Hepatocyte (in vitro differentiated cells): ENCODE measurements at places on chromosomes 3 and 15. TPM values are rescaled to one million over a fixed set of nuclear protein-coding genes. Genes with fewer than 3 reads are reported as not detected.
A peak's percentile ranks its signal among the peaks of the same experiment; 100 is the strongest.

DNA sequence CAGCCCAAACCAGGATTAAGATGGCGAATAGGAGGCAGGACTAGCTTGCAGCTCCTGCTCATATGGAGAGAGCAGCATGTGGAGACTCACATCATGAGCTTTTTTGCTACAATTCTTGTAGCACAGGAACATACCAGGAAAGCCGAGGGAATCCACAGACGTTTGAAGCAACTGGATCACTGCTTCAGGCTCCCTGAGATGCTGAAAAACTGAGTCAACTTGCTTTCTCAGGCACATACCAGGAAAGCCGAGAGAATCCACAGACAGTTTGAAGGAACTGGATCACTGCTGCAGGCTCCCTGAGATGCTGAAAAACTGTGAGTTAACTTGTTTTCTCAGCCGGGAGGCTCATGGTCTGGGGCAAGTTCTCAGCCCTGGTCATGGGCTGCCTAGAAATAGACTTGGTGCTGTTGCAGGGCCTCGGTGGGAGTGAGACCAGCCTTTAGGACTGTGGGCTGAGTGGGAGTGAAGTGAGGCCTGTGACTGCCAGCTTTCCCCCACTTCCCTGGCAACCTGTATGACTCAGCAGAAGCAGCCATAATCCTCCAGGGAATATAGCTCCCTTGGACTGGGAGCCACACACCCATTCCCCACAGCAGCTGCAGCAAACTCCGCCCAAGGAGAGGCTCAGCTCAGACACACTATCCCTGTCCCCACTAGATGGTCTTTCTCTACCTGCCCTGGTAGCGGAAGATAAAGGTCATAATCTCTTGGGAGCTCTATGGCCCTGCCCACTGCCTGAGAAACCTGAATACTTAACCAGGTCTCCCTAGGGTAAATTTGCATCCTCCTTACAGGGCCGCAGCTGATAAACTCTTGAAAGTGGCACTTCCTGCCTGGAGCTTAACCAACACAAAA is 51.9 kb upstream of the PFN2 start:
- H3K27me3 ChIP-seq = no peaks in the 10 kb centered on the region
- H3K4me3 ChIP-seq = no peak overlapping the region
- H3K4me1 ChIP-seq = no peaks in the 10 kb centered on the region
- peak overlapping the region; percentile 37 for H3K27ac ChIP-seq
- H3K36me3 ChIP-seq = no peaks in the 10 kb centered on the region

RPL39L gene
- 11.1 and 12.8 TPM in 2 replicates for polyA plus RNA-seq

DNA sequence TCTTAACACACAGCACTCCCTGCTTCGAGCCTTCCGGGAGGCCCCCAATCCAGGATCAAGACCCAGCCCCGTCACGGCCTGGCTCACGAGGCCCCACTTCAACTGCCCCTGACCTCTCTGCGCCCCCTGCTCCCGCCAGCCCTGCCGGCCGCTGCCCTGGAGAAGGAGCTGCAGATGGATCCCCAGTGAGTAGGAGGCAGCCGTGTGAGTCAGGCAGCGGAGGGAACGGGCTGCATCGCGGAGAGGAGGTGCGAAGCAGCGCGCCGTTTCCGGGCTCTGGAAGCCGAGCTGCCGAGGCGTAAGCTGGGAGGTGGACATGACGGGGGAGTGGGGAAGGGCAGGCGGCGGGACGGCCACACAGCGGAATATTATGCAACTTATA is 133.4 kb downstream of the TPRA1 start:
- H3K27me3 ChIP-seq = peaks cover 81% of the 10 kb centered on the region
- H3K36me3 ChIP-seq = no peaks in the 10 kb centered on the region
- DNase-seq = peak; percentile 54
- H3K4me3 ChIP-seq = no peak overlapping the region
- H3K27ac ChIP-seq = no peak overlapping the region

NXPE3 gene
- 5.8 and 5.9 TPM in 2 replicates for polyA plus RNA-seq

DNA sequence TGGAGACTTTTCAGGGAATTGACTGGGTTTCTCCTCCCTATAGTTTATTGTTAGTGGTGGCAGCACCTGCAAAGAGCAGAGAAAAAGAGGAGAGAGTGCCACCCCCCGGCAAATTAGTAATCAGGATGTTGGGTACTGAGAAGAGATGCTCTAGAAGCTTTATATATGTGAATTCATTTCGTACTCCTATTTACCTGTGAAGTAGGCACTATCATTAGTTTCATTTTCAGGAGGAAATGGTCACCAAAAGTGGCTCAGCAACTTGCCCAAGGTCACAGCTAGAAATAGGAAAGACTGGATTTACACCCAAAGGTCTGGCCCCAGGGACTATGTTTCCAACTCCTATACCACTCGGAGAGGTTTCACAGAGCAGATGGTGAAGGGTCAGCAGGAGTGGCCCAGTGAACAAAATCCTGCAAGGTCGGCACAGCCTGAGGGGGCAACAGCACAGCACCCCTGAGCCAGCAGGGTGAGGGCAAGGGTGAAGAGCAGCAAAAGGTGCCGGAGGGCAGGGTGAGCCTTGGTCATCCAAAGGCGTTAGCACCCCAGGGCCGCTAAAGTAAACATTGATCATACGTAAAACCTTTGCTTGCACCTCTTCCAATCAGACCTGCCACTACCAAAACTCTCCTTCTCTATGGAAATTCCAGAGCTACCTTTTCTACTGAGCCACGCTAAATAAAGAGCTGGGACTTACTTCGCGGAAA is 23.6 kb downstream of the VGLL4 start:
- H3K4me3 ChIP-seq = no peak overlapping the region
- no peaks in the 10 kb centered on the region for H3K36me3 ChIP-seq

DNA sequence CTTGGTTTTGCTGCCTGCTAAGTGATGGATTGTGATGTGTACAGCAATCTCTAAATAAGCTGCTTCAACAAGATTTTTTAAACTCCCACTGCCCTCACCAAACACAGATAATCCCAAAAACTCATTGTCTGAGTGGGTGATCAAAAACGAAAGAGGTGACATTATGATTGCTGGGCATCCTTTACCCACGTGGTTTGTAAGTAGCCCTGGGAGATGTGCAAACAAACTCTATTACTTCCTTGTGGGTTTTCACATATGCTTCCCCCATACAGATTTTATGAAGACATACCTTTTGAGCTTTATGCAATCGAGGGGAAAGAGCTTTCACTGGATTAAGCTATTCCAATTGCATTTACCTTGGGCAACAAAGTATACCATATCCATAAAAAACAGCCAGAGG is 1000.4 kb downstream of the FHIT start:
- no peaks in the 10 kb centered on the region for H3K36me3 ChIP-seq
- DNase-seq = no peak
- H3K27ac ChIP-seq = no peak overlapping the region
- H3K4me1 ChIP-seq = no peaks in the 10 kb centered on the region
- H3K4me3 ChIP-seq = no peak overlapping the region

STX19 gene
- polyA plus RNA-seq = 0.12 TPM in 1 of 2 replicates, not detected in the other
